Immature natural killer cell (primary cell): ENCODE measurements at places on chromosomes 11 and 22.

DNA sequence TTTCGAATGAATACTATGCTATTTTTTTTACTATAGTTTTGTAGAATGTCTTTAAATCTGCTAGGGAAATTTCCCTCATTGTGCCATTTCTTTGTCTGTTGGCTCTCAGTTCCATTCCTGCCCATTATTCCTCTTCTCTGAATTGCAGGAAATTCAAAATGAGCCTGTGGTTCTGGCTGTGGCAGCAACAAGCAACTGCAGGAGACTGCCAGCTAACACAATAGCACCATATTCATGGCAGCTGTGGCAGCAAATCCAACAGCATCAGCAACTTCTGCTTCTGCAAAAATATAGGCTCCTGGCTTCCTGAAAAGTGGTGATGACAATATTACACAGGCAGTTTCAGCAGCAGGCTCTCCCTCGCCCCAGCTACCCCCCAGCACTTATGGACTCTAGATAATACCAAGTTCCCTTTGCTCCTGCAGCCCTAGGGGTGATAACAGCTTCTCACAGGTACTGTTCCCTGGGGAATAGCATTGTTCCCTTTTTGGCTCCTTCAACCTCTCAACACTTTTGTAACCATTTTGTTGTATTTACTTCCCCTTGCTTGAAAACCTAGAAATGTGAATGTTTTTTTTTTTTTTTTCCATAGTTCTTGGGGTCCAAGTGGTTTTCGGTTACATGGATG, 9.3 kb downstream of the PATE4 start:
- DNase-seq = no peak

- no peak for DNase-seq
Measured at GRCh38 chr11:112785719-112786118, 175.5 kb upstream of the NCAM1 start.

GRCh38 chr22:38021206-38021605, 36.0 kb upstream of the PICK1 start:
- DNase-seq = no peak

DNA sequence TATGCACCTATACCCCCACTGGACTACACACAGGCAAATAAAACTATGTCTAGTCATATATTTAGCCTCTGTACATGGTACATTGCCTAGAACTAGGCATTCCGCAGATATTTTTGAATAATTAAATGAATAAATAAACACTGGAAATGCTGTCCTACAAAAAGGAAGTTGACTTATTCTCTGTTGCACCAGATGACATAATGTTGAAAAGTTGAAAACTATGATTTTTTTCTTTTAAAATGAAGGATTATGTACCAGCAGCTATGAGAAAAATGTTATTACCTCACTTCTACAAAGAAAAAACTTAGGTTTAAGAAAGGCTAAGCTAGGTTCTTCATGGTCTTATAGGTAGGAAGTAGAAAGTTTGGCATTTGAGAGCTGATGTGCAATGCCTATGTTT, 856.6 kb downstream of the METTL15 start:
- no peak for DNase-seq

GRCh38 chr11:47325271-47326041, 27.0 kb downstream of the MYBPC3 start:
- no peak for DNase-seq

DNA sequence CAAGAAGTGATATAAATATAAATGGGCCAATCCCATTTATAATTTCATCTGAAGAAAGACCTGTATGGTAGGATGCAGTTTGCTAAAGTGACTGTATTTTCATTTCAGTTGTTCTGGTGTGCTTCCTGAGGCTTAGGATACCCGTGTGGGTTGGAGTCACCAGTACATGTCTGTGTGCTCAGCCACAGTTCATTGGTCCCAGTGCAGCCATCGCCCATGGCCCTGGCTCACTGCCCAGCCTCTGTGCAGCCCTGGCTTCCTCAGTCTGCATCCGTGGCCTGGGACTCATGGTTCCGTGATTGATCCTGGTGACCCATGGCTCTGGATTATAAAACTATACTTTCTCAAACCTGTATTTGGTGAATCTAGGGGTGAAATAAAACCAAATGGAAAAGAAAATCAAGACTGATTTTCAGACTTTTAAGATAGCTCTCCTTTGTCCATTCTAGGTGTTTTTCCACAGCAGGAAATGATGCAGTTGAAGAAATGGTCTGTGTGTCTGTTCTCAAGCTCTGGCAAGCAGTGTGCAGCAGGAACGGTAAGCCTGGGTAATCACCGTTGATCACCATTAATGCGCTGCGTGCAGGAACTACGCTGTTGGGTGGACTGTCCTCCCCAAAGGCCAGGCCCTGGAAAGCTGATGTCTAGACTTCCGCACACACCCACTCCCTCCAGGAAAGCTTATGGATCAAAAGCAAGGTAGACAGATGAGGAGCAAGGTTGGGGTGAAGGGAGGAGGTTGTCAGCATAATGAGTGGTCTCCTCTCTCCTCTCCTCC, 27.2 kb downstream of the TTC12 start:
- DNase-seq = no peak

- no peak for DNase-seq
Measured at GRCh38 chr11:76186776-76187279, 19.5 kb downstream of the WNT11 start.
